ENCODE measurements at places on chromosomes 11 and 22.

- no peak for DNase-seq
These were observed 2.8 kb downstream of the MALAT1 start for GRCh38 chr11:65501472-65502273.

GRCh38 chr11:134361661-134362060, 29.9 kb downstream of the GLB1L2 start:
- no peak for DNase-seq

DNA sequence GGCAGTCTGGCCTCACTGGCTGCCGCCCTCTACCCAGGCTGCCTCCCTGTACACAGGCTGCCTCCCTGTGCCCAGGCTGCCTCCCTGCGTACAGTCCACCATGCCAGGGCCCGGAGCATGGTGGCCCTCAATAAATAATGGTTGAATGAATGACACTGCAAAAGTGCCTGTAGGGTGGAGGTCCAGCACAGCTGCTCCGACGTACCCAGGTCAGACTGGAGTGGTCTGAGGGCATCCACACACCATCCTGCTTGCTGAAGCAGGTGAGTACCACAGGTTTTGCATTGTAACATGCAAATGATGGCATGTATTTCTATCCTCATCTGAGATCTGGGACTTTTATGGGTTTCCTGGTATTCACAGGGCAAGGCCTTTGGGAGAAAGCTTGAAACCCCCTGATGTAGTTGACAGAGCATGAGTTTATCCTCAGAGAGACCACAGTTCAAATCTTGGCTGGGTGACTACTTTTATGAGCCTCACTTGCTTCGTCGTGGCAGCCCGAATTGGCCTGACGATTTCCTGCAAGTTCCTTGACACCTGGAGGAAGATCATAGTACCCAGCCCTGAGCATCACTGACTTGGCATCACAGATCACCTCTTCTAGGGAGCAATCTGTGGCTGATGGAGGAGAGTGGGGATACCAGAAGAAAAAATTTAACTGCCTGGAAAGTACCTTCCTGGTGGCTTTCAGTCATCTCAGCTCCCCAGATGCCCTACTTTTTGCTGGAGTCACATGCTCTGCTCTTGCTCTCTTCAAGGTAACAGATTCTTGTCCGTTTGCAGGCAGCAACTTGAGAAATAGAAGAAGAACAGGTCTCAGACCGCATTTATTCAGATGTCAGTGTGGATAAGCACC, 16.0 kb upstream of the CYB5R3 start:
- no peak for DNase-seq

DNA sequence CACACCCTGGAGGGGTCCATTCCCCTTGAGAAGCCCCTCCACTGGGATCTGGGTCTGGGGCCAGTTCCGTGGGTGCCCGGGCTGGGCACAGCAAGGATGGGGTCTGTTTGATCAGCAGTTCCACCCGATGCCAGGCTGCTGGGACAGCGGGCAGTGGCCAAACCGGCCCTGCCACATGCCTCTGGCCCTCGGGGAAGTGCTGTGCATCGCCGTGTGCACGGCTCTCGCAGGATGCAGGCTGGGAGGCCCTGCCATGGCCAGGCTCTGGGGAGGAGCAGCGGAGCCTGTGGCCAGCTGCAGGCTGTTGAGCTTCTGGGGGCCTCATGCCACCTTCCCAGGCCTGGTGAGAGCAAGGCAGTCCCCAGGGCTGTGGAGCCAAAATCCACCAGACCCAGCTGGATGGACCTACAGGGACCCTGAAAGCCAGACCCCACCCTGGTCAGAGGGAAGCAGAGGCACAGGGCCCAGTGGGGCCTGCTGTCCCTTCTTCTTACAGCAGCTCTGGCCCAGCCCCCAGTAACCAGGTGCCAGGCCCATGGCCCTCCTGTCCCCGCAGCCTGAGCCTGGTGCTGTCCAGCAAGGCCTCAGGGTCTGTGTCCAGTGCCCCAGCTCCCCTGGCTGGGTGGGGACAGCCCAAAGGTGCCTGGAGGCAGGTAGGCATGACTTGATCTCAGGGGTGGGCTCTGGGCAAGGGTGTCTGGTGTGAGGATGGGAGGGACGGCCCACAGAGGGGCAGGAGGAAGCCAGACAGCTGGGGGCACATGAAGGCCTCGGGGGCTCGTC, 57.3 kb downstream of the WNT7B start:
- DNase-seq: no peak

GRCh38 chr22:28742562-28742962, 723 bp downstream of the HSCB start:
- no peak for DNase-seq

Data from esophagus squamous epithelium (tissue), 5 donors.